ENCODE measurements at places on chromosomes 11 and 22.
A peak's percentile ranks its signal among the peaks of the same experiment; 100 is the strongest.

DNA sequence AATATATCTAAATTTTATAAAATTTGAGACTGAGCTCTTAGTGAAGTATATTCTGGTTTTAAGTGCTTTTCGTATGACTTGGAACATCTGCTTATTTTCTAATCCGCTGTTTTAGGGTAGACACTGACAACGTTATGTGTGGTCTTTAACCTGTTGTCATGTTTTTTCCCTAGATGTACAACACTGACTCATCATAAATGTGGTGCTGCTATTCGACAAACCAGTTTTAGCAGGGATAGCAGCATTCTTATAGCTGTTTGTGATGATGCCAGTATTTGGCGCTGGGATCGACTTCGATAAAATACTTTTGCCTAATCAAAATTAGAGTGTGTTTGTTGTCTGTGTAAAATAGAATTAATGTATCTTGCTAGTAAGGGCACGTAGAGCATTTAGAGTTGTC is 23.8 kb upstream of the HIKESHI start:
- no peak for DNase-seq

DNA sequence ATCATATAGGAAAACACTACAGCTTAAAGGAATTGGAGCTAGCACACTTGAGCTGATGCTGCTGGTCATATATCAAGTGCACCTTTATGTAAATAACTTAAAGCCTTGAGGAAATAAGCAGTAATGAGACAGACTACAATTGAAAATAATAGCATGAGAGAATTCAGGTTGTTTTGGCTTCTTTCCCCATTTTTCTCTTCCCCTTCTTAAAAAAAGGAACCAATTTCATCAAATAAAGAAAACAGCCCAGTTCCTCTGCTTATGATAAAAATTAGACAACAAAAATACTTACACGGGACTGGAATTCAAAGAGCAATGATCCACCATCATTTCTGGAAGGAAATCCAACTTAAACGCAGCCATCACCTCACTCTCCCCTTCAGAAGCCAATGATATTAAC is 50.2 kb upstream of the RAPSN start:
- DNase-seq: no peak

DNA sequence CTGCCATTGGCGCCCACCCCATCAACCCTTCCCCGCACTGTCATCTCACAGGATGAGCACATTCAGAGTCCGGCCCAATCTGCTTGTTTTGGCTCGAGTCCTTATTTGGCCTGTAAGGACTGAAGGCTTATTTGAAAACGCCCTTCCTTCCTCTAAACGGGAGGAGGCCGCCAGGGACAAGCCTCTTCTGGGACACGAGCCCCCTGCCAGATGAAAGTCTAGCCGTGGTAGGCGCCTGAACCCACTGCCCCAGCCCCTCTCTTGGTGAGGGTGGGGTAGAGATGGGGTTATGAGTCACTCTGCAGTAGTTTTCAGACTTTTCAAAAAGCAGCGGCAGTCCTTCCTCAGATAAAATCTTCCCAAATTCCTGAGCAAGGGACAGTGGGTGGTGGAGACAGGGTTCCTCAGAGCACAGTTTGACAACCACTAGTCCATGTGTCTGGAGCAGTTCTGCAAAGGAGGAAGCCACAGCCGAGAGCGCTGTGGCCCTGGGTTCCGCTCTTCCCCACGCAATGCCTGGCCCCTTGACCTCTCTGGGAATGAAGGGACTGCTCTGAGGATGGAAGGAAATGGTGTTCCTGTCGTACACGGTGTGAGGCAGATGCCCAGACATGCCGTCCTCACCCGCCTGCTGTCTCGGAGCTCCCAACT is 57.0 kb downstream of the MYH9 start:
- no peak for DNase-seq

DNA sequence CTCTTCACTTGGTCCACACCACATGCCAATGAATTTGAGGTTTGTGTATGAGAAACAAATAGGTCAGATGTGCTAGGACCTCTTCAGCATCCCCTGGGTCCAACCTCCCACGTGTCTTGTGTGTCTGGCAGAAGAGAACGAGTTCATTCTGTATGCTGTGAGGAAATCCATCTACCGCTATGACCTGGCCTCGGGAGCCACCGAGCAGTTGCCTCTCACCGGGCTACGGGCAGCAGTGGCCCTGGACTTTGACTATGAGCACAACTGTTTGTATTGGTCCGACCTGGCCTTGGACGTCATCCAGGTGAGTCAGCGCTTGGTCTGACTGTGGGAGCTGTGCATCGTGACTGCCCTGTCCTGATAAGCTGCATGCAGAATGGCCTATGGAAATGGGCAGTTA is 101.0 kb upstream of the SORL1-AS1 start:
- no peak for DNase-seq

DNA sequence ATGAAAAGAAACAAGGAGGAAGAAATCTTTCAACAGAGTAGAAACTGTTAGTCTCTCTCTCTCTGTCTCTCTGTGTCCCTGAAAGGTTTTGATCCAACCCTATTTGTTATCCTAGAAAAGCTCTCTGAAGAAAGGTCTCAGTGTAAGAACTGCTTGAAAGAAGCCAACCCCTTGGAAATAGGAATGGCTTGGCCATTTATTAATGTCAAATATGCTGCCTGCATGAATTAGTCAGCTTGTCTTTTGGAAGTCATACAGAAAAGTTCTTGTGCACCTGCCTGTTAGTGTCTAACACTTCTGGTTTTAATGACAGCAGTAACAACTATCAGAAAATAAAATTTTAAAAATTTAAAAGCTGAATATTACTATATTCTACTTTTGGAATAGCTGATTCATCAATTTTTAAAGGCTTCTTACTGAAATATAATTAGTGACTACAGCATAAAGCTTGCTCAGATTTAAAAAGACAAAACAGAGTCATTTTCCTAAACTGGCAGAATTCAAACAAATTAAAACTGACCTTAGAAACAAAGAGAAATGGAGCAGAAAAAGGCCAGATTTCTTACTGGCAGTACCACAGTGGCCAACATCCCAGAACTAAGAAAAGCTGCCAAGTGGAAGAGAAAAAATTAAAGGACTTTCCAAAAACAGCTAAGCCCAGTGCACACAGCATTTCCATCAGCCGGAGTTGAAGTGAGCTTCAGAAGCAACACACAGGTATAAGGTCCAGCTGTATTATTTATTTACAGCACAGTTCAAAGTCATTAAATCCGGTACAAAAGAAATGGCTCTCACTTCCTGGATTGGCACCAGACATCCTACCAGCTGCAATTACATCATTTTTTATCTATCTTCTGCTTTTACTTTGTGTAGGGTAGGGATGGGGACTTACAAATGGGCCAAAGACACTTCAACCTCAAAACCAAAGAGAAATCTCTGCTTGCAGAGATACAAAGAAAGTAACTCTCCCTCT is 76.3 kb downstream of the PRCP start:
- DNase-seq: no peak

GRCh38 chr11:30230714-30231113 is at the start of gene FSHB:
Gene FSHB (plus strand): TSS chr11:30231014. CDS start chr11:30231903, 889 bp downstream.
- DNase-seq: no peak

- no peak for DNase-seq
Observed at GRCh38 chr11:120273432-120273831, 33.5 kb downstream of the POU2F3 start.

DNA sequence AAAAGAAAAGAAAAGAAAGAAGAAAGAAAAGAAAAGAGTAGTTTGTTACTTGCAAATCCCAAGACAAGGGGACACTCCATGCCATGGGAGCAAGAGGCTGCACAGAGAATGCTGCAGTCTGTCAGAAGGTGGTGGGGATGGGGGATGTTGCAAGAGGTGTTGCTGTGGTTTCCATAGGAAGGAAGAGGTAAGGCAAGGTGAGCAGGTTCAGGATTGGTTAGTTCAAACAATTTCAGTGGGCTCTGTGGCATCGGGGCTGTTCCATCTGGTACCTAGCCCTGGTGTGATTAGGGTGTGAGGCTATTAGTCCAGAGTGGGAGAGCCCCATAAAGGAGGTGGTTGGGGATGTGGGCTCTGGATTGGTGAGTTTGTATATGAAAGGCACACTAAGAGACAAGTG is 172.7 kb downstream of the BCR start:
- DNase-seq: no peak

DNA sequence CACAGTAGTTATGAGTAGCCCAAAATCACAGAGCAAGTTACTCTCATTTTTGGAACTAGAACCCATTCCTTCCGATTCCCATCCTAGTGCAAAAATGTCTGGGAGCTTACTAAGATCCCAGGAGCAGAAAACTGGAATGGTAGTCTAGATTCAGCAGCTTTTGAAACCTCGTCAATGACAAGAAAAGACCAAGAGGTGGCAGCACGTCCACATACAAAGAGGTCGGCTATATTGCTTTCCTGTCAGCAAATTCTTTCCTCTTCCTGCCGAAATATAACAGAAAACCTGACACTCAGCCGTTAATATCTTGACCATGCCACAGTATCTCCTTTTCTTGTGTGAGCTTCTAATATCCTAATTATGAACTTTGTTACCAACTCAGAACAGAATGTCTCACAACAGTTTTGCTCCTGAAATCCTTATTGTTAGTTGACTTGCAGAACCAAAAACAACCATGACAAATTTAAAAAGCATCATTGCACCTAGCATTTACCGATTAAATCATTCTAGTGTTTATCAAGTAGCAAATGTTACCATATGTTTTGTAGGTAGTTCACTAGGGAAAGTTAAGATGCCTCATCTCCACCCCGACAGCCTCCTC is 92.8 kb upstream of the OR9G4 start:
- DNase-seq: peak; percentile 42

GRCh38 chr11:70497536-70498075 is 99.3 kb downstream of the CTTN start:
- DNase-seq: no peak

GRCh38 chr11:61174273-61174672 is 13.0 kb upstream of the VPS37C start:
- no peak for DNase-seq

DNA sequence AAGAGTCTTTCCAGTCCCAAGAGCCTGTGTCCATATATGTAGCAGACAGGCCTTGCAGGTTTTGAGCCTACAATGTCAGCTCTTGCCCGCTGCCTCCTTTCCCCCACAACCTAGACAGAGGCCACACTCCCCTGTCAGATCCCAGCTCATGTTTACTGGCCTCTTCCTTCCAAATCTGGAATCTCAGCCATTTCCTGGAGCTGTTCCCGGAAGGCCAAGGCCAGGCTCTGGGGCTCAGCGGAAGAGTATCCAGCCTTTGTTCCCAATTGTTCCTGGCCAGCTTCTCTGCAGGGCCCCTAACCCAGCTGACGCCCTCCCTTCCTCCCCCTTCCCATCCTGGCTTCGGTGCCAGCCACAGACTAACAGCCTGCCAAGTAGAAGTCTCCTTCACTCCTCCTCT is 1.0 kb upstream of the ROBO4 start:
- DNase-seq: no peak

DNA sequence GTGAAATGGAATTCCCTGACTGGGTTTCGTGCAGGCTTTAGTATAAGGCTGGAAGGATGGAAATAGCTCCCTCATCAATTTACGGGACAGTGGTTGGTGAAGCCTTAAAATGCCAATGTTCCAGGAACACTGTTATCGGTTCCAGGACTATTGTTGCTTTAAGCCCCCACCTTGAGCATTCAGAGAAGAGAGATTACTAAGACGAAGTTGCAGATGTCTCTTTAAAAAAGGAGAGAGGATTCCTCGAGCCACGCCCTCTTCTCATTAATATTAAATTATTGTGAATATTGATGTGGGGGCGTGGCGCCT is 195 bp upstream of the CREB3L1 start:
- no peak for DNase-seq

- DNase-seq: no peak
Observed at GRCh38 chr22:29310863-29311339, 4.5 kb downstream of the GAS2L1 start.

All from left renal pelvis (tissue), 4 donors.